ENCODE measurements at places on chromosomes 16 and 17.

GRCh38 chr16:78184238-78185183 lies 85.1 kb downstream of the WWOX start:
- no peak for DNase-seq

GRCh38 chr17:68853439-68853838 lies 101.8 kb downstream of the ABCA8 start:
- no peak for DNase-seq

DNA sequence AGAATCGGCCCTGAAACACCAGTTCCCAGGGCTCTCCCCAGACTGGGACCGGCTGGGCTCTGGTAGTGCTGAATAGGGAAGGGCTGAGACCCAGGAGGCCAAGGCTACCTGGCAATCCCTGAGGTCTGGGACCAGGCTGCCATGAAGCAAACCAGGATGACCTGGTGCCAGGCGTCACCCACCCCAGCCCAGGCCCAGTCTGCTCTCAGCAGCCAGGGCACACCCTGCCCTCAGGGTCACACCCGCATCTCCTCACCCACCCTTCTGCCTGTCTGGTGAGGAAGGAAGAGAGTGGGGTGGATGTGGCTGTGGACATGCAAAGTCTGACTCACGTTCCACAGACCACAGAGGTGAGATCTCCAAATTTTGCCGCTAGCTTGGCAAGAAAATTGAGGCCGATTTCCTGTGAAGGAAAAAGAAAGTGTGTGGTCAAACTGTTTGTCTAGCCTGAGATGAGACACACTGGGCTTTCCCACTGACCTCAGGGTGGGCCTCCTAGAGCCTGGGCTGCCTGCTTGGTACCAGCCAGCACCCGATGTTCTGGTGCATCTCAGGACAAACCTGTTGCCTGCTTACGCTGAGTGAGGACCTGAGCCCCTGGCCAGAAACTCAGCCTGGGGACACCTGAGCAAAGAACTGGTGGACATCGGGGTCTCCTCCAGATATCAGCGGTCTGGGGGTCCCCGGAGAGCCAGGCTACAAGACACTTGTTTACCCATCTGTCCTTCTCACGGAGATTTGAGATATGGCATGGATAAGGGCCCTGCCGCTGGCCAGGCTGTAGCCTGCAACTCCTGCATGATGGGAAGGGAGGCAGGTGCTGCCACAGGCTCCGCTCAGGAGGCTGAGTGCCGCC lies 6.3 kb upstream of the RAB37 start:
- DNase-seq, result no peak

GRCh38 chr16:87435372-87436224 lies 43.5 kb downstream of the MAP1LC3B start:
- no peak for DNase-seq

GRCh38 chr16:63005356-63005755 lies 969.1 kb upstream of the CDH8 start:
- no peak for DNase-seq

Measured in Jurkat, Clone E6-1 (cell line).